Fibroblast of pulmonary artery (primary cell): ENCODE measurements at places on chromosomes 4 and X.
A peak's percentile ranks its signal among the peaks of the same experiment; 100 is the strongest.

DNA sequence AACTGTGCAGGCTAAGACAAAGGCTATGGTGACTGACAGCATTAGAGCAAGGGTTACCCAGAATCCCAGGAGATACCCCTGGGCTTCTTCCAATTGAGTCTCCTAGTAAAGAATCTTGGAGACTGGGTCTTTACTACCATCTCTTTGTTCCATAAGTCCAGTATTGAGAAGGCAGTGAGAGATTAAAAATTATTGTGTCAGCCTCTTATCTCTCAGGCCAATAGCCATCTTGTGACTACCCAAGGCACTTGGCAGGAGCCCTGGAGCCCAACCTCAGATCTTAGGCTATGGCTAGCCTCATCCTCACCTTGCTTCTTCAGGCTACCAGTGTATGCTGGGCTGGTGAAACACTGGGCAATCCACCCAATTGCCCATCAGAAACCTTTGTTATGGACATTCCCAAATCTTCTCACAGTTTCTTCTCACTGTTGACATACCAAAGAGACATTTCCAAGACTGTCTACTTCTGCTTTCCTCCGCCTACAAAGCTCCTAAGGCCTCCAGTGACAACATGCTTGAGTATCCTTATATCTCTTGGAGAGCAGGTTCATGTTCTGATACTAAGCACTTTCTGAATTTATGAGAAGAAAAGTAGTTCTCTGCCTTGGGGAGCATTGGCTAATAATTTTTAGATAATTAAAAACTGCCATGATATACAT, 76.3 kb upstream of the STIM2 start:
- DNase-seq = no peak

DNA sequence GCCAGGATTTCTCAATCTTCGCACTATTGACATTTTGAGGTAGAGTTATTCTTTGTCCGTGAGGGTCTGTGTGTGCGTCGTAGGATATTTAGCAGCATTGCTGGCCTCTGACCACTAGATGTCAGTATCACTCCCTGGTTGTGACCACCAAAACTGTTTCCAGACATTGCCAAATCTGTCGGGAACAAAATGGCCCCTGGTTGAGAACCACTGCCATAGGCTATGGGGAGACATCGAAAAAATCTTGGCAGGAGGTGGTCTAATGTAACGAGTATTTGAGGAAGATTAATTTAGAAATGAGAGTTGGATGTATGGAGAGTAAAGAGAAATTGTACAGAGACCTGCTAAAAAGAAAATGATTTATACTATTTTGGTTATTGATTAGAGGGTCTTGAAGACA, 108.4 kb downstream of the DOCK11 start:
- peak; percentile 76 for DNase-seq

- no peak for DNase-seq
Observed at GRCh38 chr4:155496294-155496626, 119.5 kb upstream of the MAP9 start.

DNA sequence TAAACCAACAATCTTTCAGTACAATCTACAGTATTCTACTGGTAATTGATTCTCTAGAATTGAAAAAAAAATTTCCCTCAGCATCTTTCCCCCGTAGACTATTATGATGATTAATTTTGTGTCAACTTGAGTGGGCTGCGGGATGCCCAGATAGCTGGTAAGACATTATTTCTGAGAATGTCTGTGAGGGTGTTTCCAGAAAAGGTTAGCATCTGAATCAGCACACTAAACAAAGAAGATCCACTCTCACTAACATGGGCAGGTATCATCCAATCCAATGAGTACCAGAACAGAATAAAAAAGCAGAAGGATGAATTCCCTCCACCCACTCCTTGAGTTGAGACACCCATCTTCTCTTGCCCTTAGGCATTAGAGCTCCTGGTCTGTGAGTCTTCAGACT, 186.1 kb upstream of the MAB21L2 start:
- no peak for DNase-seq

DNA sequence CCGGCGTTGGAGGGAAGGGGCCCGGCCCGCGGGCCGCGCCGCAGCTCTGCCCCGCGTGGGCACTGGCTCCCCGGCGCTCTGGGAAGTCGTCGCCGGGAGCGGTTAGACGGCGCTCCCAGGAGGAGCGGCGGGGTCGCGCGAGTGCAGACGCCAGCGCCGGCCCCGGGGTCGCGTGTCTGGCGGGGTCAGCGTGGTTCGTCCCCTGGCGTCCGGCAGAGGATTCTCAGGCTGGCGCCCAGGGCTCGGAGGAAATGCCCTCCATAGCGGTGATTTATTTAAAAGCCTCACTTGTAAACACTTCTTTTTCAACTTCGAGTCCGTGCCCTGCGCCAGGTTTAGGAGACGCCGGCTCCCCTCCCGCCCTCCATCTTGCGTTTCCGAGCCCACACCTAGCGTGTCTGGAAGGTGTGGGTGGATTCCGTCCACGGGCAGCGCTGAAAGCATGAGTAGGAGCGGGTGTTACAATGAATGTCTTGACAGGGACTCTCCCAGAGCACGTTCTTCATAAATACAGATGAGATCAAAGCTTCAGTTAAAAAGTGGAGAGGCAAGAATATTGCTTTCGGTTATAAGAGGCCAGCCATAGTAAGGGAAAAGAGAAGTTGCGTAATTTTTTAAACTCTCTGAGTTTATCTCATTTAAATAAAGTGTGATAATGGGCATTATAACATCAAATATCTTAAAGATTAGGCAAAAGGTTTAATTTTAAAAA, 692 bp downstream of the FAM241A start:
- peak; percentile 50 for DNase-seq

DNA sequence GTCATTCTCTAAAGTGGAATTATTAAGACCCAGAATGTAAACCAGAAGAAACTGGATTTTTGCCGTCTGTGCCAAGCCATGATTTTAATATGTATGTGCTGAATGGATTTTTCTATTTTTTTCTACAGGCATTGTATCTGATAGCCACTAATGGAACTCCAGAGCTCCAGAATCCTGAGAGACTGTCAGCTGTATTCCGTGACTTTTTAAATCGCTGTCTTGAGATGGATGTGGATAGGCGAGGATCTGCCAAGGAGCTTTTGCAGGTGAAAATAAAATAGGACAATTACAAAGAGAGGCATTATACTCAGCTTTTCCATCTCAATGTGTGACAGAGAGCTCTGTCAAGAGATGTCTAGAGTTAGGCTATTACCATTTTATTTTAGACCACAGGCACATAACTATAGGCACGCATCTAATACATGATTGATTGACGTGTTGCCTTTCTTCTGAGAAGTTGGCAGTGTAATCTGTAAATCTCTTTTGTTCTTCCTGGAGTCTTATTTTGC, 53.9 kb downstream of the CAPN6 start:
- DNase-seq = no peak

DNA sequence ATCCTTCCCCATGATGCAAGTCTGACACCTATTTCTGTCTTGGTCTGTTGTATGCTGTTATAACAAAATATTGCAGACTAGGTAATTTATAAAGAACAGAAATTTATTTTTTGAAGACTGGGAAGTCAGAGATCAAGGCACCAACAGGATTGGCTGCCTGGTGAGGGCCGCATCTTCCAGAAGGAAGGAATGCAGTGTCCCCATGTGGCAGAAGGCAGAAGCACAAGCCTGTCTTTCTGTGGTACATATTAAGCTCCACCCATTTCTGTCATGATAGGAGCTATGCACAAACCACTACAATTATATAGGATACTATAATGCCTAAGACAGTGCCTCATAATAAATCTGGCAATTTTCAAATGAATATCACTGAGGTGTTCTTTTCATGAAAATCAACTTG, 502.3 kb upstream of the DIAPH2 start:
- peak; percentile 57 for DNase-seq

GRCh38 chr4:67899096-67899495, 15.3 kb upstream of the TMPRSS11D start:
- no peak for DNase-seq

- DNase-seq = no peak
Observed at GRCh38 chr4:51880016-51880915, 37.3 kb downstream of the DCUN1D4 start.

- peak; percentile 49 for DNase-seq
Observed at GRCh38 chr4:14025111-14025510, 397.6 kb upstream of the BOD1L1 start.

- no peak for DNase-seq
Observed at GRCh38 chr4:112677519-112678091, 40.7 kb downstream of the LARP7 start.

GRCh38 chr4:18439311-18439710, 417.8 kb upstream of the LCORL start:
- DNase-seq = no peak

DNA sequence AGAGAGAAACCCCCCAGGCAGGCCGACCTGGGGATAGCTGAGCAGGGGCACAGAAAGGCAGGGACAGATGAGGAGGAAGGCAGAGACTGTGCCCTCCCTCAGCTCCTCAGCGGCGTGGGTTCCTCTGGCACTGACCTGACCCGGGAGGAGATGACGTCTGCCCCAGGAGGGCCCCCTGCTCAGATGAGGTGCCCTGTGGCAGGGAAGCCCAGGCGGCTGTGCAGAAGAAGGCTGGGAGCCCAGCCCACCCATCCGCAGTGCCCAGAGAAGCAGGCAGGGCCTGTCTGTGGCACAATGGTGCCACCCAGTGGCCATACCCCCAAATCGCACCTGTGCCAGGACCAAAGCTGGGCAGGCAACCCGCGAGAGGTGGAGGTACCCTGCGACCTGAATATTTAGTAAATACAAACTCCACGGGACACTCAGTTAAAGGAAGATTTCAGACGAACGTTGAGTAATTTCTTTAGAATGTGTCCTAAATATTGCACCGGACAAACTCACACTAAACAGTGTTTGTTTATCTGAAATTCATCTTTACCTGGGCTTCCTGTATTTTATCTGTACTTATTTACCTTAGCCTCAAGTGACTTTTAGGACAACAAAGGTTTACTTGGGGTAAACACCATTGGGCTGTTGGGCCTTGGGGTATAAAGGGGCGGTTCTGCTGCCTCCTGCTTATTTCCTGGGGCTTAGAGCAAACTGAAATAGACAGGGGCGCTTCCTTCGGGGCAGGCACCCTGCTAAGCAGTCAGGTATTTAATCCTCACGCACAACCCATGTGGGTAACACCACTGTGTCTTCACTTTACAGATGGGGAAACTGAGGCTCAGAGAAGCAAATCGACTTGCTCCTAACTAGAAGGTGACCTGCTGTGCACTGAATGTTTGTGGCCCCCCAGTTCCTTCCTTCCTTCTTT, 46.5 kb upstream of the HMX1 start:
- peak; percentile 45 for DNase-seq

- DNase-seq = peak; percentile 91
Observed at GRCh38 chr4:80309294-80310004, 26.1 kb upstream of the CFAP299 start.

DNA sequence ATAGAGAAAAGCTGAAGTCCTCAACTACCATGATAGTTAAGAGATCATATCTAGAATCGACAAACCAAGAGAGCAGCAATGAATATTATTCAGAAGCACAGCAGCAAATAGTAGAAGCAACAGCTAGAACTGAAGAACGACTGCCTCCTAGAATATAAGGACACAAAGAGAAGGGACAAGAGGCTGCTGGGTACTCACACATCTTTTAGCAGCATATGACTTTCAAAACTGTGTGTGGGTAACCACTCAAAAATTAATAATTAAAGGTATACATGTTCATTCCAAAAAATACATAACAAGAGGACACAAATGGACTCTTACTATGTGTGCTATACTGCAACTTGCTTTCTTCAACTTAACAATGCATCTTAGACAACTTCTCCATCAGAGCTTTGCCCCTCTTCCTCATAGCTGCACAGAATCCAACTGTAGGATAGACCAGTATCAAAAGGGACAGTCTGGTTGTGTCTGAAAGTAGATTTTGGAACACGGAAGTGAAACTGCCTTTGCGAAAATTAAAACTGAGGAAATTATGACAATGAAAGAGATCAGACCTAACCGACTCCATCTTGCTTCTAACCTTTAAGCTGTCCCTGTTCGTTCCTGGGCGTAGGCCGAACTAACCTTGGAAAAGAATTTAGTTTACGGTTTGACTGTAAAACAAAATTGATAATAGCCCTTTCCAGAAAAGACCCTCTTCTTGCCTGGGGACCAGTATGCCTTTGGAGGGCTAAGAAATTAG, 125.7 kb downstream of the SH3KBP1 start:
- DNase-seq = no peak

- peak; percentile 48 for DNase-seq
Observed at GRCh38 chr4:187478292-187479140, 517.1 kb upstream of the ZFP42 start.

DNA sequence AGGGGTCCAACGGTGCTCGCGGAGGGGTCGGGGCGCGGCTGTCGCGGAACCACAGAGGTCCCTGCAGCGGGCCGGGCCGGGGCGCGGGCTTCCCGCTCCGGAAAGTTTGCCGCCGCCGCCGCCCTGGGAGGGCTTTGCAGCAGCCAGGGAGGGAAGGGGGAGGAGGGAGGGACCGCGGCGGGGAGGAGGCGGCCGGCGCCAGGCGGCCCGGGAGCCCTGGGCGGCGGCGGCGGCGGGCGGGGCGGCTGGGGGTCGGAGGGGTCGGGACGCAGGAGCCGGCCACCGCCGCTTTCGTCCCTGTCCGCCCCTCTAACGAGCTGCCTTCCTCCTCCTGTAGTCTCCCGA, 375 bp downstream of the FGFR3 start:
- peak; percentile 16 for DNase-seq

- DNase-seq = no peak
Observed at GRCh38 chr4:1187182-1187581, 14.8 kb upstream of the SPON2 start.

- peak; percentile 59 for DNase-seq
Observed at GRCh38 chr4:185256446-185256845, 47.0 kb downstream of the SNX25 start.

- DNase-seq = no peak
Observed at GRCh38 chrX:9227276-9227675, 193.3 kb upstream of the FAM9B start.

DNA sequence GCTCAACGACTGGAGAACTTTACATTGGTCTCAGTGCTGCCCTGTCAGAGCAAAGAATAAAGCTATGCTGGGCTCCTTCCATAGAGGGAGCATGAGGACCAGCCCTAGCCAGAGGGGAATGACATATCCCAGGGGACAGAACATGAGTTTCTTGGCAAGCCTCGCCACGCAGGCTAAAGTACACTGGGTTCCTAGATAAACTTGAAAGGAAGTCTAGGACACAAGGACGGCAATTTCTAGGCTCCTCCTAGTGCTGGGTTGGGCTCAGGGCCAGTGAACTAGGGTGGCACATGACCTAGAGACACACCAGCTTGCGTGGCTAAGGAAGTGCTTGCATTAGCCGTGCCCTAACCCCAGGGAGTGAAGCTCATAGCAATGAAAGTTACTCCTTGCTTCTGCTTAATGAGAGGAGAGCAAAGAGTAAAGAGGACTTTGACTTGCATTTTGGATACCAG, 141.0 kb downstream of the MAB21L2 start:
- DNase-seq = peak; percentile 85

- no peak for DNase-seq
Observed at GRCh38 chr4:104022831-104023230, 303.0 kb upstream of the TACR3 start.

GRCh38 chr4:165965503-165965902, 92.5 kb downstream of the TLL1 start:
- DNase-seq = no peak

DNA sequence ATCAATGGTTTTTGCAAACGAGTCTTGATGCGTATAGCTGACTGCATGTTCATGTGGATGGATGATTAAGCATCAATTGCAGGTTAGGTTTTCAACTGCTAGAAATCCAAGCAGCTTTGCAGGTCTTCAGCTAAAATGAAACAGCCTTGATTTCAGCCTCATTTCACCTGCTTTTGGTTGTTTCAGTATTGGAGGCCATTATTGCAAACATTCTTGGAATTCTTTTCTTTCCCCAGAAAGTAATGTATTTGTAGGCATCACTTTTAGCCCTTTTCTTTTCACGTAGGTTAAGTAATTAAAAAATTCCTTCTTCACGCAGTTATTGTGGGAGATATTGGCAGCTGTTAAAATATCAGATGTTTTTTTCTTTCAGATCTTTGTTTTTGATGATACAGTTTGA, 8.8 kb downstream of the ZAR1 start:
- no peak for DNase-seq
